Stimulated activated CD8-positive, alpha-beta memory T cell treated with anti-CD3 and anti-CD28 coated beads, Interleukin-4, amount 100 ng/mL, for 4 hours (primary cell): ENCODE measurements at places on chromosomes 4 and X.

- no peak for DNase-seq
These were observed 34.4 kb downstream of the PARM1 start for GRCh38 chr4:74967324-74967723.

DNA sequence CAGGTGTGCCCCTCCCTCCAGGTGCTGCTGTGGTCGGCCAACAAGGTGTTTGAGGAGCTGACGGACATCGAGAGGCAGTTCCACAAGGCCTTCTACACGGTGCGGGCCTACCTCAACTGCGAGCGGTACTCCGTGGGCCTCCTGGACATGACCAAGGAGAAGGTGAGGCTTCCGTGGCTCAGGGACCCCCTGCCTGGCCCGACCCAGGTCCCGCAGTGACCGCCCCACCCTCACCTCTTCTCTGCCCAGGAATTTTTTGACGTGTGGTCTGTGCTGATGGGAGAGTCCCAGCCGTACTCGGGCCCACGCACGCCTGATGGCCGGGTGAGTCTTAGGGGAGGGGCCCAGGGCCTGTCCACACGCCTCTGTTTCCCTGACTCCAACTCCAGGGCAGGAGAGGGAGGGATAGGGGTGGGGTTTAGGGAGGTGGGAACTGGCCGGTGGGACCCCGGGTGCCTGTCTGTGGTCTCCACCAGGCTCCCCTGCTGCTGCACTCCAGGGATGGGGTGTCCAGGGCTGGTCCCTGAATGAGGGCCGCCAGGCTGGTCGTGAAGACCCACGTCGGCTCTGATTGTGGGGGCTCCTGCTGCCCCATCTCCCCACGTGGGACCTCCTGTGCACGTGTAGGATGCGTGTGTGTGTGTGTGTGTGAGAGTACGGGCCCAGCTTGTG, 20.1 kb downstream of the ATP5ME start:
- no peak for DNase-seq

DNA sequence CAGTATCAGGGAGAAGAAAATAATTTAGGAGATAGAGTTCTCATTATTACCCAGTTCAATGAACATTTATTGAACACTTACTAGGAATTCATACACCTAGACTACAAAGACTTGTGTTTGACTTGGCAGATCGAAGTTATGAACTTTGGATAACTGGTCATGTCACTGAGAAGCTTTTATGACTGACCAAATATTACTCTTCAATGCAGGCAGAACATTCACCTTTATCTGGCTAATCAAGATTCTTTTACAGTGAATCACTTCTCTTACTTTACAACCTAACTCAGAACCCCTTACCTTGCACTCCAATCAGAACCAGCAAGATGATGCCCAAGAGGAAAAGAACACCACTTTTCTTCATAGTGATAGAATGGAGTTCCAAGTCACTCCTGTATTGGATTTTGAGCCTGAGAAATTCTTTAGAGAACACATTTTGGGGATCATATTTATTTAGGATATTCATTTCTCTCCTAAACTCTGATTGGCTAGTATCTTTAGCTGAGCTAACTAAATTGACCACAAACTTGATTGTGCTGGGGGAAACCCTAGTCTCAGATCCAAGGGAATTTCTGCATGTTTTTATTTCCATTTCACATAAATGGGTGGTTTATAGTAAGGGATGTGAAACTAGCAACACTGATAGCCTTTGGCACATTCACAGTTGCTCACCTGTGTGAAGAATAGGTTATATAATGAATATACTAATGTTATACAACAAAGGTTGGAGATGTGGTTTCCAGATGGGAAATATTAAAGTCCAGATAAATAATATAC, at the start of gene CXCL9:
CXCL9 (minus strand) TSS at position 421 of the 774 bp plus-strand sequence; CDS start at position 361, 60 bp downstream.
- DNase-seq: no peak

DNA sequence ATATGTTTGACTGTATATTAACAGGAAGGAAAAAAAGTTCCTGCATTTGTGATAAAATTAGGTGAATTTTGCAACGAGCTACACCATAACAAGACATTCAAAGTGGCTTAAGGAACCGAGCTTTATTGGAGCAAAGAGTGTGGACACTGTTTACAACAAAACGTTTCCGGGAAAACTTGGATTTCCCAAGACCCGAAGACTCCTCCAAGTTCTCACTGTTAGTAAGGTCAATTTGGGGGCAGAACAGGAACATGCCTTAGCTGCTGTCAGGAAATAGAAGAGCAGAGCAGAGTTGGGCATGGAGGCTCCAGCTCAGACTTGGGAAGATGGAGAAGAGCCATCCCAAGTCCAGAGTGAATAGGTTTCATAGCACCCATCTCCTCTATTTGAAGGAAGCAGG, 16.5 kb downstream of the ADH6 start:
- DNase-seq: no peak

DNA sequence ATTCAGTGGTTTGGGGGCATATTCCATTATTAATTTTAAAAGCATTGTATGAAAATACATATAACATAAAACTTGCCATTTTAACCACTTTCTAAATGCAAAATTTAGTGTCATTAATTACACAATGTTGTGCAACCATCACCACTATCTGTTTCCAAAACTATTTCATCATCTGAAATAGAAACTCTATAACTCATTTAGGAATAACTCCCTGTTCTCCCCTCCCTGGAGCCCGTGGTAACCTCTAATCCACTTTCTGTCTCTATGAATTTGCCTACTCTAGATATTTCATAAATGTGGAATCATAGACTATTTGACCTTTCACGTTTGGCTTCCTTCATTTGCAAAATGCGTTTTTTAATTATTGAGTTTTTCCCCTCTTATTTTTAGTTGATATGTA, 101.4 kb upstream of the GPC4 start:
- DNase-seq: no peak
